ENCODE measurements at places on chromosomes 4 and X.

DNA sequence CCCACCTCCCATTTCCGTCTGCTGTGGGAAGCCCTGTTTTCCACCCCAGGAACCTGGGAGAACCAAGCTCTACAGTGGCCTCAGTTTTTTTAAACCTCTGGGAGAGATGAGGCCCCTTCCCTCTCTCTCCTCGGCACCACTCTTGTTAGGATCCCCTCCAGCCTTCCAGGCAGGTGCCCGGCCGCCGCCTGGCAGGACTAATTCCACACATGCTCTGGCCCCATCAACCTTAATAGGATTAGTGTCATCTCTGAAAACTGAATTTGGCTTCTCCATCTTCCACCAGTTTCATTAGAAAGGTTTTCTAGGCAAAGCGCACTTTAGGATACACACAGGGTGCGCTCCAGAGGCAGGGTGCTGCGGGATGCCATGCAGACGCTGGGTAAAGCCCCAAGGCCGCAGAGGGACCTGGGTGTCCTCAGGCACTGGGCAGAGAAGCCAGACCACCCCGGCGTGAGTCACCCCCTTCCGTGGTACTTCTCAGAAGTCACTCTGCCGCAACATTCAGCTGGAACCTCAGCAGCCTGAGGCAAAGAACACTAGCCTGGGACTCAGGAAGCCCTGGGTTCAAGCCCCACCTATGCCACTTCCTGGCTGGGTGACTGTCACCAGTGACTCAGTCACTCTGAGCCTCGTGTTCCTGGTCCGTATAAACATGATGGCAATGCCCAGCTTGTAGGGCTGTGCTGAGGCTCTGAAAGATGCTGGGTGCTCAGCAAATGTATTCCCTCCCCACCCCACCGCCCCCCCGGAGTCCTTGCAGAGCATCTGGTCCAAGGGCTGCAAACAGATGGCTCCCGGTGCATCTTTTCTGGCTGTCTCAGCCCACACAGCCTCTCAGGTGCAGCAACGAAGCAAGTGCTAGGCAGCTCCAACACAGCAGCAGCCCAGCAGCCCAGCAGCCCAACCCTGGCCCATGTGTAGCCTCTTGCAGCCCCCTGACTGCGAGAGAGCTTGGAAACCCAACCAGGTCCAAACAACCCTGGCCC is 29.1 kb downstream of the PPP2R2C start:
- no peak for DNase-seq

DNA sequence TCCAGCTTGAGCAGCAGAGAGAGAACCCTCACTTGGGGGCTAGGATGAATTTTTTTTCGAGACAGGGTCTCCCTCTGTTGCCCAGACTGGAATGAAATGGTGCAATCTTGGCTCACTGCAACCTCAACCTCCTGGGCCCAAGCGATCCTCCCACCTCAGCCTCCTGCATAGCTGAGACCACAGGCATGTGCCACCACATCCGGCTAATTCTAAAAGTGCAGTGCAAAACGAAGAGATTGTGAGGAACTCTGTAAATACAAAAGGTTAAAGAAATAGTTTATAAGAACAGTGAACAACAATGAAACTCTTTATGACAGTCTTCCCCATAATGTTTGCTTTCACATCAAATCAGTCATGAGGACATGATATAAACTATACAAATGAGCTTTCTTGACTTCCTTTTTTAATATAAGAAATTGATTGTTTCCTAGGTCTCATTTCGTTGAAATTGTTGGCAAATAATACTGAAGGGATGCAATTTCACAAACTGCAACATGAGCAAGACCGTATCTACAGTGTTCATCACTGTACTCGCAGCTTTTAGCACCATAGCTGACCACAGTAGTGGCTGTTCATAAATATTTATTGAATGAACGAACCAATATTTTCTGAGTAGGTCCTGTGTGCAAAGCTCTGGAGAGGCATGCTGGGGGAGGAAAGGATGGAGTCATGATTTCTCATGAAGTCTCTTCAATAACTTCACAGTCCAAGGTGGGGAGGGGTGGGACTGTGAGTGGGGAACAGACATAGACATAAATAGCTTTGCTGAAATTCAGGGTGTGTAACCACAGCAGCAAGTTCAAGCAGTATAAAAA is 116.1 kb downstream of the SHROOM3 start:
- peak; percentile 42 for DNase-seq

GRCh38 chr4:177008836-177009501 is 216.2 kb upstream of the VEGFC start:
- DNase-seq, result no peak

DNA sequence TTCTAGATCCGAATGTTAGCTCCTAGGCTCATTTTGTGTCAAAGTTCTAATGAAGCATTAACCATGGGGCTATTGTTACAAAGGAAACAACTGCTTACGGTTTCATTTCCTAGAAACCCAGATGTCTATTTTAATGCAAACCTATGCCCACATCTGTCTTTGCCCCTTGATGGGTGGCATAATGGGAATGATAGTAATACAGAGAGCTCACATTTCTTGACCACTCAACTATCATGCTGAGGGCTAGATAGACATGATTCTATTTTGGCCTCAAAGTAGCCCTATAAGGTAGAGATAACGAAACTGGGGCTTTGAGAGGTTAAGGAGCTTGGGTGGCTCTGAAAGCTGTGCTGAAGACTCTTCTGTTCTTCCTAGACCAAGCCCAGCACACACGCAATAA is 1.9 kb downstream of the TLR7 start:
- DNase-seq, result no peak

- DNase-seq, result no peak
Observed at GRCh38 chrX:43813898-43814297, 68.4 kb downstream of the MAOB start.

GRCh38 chr4:118865091-118865708 is 23.5 kb upstream of the SYNPO2 start:
- DNase-seq, result peak; percentile 64

GRCh38 chr4:147482281-147482680 is 1.4 kb downstream of the EDNRA start:
- peak; percentile 17 for DNase-seq

DNA sequence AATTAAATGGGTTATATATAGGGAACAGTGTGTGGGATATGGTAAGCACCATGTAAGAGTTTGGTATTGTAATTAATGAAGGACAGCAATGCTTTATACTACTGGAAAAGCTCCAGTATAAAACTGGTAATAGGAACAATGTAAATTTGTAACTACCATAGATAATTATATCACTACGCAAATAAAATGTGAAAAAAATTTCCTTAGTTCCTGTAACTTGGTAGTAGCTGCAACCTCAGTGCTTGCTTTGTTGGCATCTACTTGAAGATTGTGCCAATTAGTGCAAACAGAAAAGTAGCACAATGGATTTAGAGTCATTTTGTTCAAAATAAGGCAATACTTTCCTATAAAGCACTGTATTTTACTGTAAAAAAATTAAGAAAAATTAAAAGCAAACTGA is 34.4 kb upstream of the SH3RF1 start:
- DNase-seq, result no peak

- DNase-seq, result peak; percentile 84
Observed at GRCh38 chr4:186723292-186724057, at the start of gene FAT1. TSS of gene FAT1 (minus strand) at chr4:186723856. CDS start at chr4:186709827, 14,029 bp downstream.

DNA sequence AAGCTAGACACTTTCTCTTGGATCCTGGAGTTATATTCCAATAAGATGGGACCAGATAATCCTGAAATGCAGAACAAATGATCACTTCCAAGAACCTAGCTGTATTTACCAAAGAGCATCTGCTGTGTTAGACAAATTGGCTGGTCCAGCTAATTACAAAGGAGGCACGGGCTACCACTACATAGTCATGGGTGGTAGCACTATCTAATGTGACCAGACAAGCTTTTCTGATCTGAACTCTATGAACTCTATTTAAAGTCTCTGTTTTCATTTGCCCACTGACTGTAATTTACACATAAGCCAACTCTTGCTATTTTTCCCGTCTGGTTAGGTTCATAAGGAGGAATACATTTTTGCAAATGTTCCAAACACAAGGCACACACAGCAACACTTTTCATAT is 34.6 kb downstream of the LNX1 start:
- no peak for DNase-seq

DNA sequence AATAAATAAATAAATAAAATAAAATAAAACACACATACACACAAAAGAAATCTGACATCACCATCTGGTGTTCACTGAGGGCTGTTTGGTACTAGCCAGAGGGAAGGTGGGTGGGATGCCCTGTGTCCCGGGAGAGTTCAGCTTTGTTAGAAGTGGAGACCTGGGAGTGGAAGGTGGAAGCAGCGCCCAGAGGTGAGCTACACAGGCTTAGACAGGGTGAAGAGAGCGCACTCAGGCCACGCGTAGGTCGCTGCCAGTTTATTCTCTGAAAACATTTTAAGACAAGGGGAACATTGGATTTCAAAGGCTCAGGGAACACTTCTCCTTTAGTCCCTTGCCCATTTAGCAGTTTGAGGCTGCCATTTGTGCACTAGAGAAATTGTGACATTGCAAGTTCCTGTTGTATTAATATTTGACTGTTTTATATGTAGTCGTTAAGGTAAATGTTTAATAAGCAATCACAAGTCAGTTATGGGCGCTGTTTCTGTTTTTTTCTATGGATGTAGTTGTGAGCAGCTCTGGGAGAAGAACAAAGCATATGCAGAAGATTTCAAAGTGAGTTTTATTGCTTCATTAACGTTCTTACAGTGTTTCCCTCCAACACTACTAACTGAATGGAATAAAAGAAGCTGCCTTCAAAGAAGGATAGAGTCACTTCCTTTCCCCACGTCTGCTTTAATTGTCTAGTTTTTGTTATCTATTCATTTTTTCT is 405.5 kb upstream of the NR3C2 start:
- no peak for DNase-seq

- no peak for DNase-seq
Observed at GRCh38 chrX:63784902-63785707, at the start of gene ARHGEF9. TSS of gene ARHGEF9 (minus strand) at chrX:63785214. CDS start at chrX:63785145, 69 bp downstream.

DNA sequence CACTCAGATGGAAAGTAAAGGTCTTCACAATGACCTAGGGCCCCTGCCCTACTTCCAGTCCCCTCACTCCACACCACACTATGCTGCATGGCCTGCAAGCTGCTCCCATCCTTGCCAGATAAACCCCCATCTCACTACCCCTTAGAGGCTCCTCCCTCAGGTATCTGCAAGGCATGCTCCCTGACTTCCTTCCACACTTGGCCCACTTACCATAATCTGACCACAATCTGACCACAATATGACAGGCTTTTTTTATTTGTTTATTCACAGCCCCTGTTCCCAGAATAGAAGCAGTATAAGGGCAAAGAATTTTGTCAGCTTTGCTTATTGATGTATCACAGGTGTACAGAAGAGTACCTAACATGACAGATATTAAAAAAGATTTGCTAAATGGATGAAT is 124.7 kb downstream of the CAMK2D start:
- DNase-seq, result peak; percentile 82

GRCh38 chrX:37904833-37905232 is 57.5 kb upstream of the DYNLT3 start:
- DNase-seq, result no peak

DNA sequence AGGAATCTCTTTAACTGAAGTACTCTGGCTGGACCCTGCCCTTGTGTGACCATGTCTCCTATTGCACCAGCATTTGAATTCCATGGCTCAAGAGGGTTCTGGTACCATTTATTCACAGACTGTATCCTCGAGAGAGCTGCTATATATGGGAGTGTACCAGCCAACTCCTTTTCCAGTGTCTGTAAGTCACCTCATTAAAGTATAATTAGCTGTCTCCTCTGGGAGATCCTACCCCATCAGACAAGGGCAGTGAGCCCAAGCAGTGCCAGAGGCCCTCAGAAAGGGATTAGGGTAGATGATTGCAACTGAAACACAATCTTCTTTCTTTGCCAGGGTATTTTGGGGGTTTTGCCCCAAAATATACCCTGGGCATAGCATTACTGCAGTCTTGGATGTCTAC is 31.6 kb downstream of the GNL3L start:
- DNase-seq, result no peak

GRCh38 chr4:1539859-1540600 is 133.8 kb upstream of the NKX1-1 start:
- no peak for DNase-seq

DNA sequence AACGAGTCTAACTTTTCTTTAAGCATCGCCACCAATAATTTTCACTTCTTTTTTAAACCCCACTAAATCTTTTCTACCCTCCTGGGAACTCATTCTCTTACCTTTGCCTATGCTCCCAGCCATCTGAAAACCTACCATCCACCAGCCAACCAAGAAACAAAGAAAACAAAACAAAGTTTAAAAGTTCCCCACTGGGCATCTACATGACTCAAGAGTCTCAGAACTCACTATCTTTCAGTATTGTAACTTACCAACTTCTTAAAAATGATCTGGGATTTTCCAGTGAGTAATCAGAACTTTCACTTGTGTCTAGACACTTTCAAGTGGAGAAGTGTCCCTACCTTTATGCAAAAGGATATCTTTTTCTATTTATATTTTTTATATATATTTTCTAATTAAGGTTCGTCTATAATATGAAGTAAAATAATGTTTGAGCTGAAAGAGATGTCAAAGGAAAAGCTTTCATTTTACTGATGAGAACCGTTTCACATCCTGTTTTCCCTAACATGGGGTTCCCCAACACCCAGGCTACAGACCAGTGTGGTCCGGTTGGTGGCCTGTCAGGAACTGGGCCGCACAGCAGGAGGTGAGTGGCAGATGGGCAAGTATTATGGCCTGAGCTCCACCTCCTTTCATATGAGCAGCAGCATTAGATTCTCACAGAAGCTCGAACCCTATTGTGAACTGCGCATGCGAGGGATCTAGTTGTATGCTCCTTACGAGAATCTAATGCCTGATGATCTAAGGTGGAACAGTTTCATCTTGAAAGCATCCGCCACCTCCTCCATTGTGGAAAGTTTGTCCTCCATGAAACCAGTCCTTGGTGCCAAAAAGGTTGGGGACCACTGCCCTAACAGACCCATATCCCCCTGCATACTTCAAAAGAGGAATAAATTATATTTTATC is 9.8 kb upstream of the TIGD2 start:
- peak; percentile 27 for DNase-seq

- DNase-seq, result no peak
Observed at GRCh38 chr4:836750-837301, 10.9 kb upstream of the CPLX1 start.

DNA sequence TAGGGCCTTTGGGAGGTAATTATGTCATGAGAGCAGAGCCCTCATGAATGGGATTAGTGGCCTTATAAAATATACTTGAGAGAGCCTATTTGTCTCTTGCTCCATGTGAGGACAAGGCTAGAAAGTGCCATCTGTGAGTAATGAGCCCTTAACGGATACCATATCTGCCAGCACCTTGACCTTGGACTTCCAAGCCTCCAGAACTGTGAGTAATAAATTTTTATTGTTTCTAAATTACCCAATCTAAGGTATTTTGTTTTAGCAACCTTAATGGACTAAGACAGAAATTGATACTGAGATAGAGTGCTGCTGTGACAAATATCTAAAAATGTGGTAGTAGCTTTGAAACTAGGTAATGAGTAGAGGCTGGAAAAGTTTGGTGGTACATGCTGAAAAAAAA is 285.0 kb upstream of the DIPK2B start:
- DNase-seq, result no peak

GRCh38 chrX:32745323-32745722 is 466.0 kb downstream of the DMD start:
- no peak for DNase-seq

DNA sequence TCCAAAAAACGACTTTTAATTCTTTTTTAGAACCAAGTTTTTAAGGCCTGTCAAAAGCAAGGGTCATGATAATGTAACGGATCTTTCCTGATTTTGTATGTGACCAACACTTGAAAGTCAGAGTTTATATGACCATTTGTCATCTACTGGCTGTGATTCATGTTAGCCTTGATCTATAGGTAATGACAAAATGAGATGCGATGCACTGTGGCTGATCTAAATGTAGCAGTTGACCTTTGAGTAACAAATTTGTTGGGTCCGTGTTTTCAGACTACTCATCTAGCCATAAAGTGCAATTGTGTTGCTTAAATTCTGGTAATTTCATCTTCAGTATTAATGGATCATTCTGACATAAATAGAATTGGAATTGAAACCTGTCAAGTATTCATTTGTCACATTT is 202.5 kb downstream of the PCDH7 start:
- no peak for DNase-seq

Data from astrocyte of the spinal cord (primary cell).